ENCODE measurements at places on chromosomes 6 and 20. TPM values are rescaled to one million over a fixed set of nuclear protein-coding genes. Genes with fewer than 3 reads are reported as not detected.
A peak's percentile ranks its signal among the peaks of the same experiment; 100 is the strongest.

MAP3K4 gene
- 17.6 TPM for total RNA-seq

DNA sequence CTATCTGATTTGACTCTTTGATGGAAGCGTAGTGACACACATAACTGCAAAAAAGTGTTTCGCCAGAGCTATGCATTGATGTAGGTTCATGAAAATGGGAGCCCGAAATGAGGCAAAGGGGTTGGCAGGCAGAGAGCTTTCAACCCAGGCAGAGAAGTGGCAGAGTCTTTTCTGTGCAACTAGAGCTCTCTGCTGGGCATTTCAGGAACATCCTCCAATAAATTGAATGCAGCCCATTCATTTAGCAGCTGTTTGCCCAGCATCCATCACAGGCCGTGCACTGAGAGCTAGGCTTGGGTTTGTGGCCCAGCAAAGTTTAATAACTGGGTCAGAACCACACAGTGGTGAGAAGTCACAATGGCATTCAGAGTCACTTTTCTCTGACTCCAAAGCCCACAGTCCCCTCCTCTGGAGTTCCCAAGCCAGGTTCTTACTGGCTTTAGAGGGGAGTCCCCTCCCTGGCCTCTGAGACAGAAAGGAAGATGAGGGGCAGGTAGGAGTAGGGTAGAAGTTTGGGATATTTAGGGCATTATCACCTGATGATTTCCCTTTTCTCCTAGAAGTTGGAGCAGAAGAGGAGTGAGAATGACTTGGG lies 31.8 kb upstream of the ELMO2 start:
- peak; percentile 44 for DNase-seq

GRCh38 chr6:155310596-155310995 lies 3.7 kb downstream of the TFB1M start:
- DNase-seq: peak; percentile 54

RAET1L gene
- total RNA-seq: not detected

All from LHCN-M2 (cell line).